ENCODE measurements at places on chromosomes 16 and 17.

DNA sequence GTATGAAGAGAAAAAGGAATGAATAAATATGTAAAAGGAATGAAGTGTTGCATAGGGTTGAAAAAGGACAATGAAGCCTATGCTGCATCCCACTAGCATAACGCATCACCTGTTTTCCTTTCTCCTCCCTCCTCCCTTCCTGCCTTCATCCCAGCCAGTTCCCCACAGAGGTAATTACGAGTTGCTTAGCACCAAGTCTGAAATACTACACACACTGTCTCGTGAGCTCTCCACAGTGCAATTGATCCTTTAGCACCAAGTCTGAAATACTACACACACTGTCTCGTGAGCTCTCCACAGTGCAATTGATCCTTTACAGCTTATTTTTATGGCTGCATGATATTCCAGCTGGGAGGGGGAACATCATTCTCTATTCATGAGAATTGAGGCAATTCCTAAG lies 1.1 kb upstream of the DRC7 start:
- DNase-seq, result no peak

DNA sequence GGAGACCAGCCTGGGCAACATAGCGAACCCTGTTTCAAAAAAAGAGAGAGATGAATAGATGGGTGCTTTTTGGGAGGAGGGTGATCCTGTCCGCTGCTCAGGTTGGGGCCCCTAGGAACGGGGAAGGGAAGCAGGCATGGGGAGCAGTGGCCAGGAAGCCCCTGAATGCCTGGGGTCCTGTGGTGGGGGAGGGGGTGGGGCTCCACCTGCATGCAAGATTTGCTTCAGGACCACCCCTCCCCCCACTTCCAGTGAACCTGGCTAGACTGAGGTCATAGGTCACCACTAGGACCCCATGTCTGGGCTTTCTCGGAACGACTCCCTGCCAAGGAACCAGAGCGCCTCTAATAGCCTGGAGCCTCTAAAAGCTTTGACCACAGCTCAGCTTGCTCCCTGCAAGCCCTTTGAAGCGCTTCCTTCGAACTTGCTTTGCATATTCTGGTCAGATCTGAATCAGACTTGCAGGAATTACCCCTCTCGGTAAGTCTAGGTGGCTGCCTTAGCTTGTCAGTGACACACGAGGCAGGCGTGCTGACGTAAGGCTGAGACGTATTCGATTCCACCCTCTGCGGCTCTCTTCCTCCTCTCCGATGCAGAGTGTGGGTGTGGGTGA lies 3.7 kb downstream of the SOCS3 start:
- no peak for DNase-seq

DNA sequence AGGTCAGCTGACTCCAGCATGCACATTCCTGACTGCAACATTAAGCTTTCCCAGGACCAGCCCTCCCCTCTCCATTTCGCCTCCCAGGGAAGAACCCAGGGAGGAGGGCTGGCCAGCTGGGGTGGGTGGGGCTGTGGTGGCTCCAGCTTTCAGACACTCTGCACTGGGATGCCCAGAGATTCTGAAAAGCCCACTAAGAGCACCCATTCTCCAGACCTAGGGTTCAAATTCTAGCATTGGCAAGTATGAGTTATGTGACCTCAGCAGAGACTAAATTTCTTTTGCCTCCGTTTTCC lies 7.8 kb downstream of the DLX3 start:
- no peak for DNase-seq

GRCh38 chr16:5381481-5381880 lies 283.9 kb upstream of the EEF2KMT start:
- DNase-seq, result no peak

- no peak for DNase-seq
Observed at GRCh38 chr17:58452738-58453137, 35.4 kb upstream of the RNF43 start.

- no peak for DNase-seq
Observed at GRCh38 chr17:81436294-81436849, 41.1 kb downstream of the BAHCC1 start.

DNA sequence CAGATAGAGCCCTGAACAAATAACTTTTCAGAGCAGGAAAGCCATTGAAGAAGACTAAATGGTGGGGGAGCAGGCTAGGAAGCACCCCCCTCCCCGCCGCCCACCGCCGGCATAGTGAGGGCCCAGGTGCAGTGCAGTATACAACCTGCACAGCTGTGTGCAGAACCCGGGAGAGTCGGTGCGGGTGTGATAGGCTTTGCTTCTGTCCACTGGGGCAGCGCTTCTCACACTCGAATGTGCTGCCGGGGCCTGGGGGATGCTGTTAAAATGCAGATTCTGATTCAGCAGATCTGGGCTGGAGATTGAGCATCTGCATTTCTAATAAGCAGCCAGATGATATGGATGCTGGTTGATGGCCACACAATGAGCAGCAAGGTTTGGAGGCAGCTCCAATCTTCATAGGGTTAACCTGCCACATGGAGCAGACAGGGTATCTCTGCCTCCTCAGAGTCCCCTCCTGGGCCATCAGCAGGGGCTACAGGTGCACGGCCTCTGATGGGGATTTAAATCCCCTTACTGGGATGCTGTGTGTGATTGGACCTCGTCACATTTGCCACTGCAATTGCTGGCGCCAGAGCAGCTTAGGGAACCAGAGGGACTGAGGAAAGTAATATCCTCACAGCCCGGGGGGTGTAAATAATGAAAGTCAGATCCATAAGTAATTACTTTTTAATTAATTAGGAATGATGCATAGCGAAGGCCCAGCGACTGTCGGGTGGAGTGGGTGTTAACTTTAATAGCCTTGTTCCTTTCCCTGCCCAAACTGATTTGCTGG lies 172.0 kb upstream of the RPL38 start:
- DNase-seq, result no peak

GRCh38 chr17:65235284-65235683 lies 98.1 kb downstream of the RGS9 start:
- no peak for DNase-seq

- DNase-seq, result peak; percentile 49
Observed at GRCh38 chr16:79601931-79602627, 1.5 kb upstream of the MAF start.

DNA sequence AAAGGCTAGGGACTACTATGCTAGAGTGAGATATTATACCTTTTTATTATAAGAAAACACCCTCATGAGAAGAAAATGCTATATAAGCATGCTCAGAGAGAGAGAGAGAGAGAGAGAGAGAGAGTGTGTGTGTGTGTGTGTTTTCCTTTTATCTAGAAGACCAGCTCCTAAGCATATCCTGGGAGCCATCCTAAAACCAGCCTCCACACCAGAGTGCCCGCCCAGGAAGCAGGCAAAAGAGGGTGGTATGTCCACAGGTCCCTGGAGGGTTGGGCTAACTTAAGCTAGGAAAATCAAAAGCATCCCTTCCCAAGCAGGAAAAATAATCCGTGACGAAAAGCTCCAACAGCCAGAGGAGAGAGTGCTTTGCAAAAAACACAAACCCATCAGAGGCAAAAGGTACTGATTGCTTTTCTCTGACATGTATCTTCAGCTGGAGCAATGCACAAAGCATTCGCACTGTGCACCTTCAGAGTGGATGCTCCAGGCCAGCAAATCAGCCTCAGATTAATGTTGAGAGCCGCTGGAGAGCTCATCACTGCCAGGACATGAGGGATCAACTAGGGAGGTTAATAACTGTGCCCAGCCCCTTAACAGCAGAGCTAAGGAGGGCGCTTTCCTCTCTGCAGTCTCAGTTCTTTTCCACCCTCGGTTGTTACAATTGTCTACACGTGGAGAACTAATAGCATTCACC lies 125.1 kb downstream of the SLC39A11 start:
- no peak for DNase-seq

- no peak for DNase-seq
Observed at GRCh38 chr16:19717314-19717713, 713 bp downstream of the KNOP1 start.

DNA sequence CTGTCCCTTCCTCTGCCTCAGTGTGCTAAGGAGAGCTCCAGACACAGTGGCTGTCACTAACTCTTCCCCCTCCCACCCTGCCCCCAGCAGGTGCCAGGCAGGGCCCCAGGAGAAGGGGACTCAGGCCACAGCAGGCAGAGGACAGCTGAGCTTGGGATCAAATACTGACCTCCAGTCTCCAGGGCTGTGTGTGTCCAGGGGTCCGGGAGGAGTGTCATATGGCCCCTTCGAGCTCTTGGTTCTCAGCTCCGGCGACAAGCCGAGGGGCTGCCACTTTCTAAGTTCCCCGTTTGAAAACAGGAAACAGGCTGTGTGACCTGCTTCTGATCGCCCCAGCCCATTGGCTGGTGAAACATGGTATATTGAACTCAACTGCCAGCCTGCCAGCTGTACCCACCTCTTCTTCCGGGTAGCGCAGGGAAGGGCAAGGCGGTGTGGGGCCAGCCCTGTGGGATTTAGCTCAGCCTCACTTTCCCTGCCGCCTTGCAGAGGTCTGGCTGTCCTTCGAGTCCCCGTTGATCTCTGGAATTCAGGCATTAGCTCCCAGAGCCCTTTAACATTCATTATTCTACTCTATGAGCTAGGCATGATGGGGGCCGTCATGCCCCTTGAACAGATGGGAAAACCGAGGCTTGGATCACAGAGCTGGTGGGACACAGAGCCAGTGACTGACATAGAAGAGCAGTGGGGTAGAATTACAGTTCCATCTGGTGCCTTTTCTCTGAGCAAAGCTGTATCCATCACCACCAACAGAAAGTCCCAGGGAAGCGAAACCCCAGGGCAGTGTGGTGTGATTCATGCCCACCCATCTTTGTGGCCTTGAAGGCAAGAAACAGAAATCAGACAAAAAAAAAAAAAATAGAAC lies at the start of gene SNX20:
Gene SNX20, minus strand, starts transcription at position 292 of the 865 bp plus-strand sequence. CDS start 3,786 bp downstream, outside the sequence.
- DNase-seq, result peak; percentile 72

- DNase-seq, result no peak
Observed at GRCh38 chr16:87483481-87483880, 9.3 kb downstream of the ZCCHC14 start.

- DNase-seq, result no peak
Observed at GRCh38 chr16:78677181-78677731, 577.8 kb downstream of the WWOX start.

- no peak for DNase-seq
Observed at GRCh38 chr17:74410001-74410443, 21.9 kb upstream of the GPRC5C start.

- no peak for DNase-seq
Observed at GRCh38 chr16:23670137-23670776, 8.4 kb upstream of the PLK1 start.

GRCh38 chr17:17387017-17387497 lies 83.9 kb downstream of the NT5M start:
- DNase-seq, result no peak

- DNase-seq, result no peak
Observed at GRCh38 chr16:81604960-81605383, 160.4 kb downstream of the CMIP start.

DNA sequence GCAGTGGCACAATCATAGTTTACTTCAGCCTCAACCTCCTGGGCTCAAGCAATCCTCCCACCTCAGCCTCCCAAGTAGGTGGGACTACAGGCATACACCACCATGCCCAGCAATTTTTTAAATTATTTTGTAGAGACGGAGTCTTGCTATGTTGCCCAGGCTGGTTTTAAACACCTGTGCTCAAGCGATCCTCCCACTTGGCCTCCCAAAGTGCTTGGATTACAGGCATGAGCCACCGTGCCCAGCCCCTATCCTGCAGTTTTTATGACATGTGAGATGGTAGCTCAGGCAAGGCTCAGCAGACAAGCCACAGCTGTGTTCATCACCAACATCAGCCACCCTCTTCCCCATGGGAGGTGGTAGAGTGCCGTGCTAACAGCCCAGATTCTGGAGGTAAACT lies 46.2 kb upstream of the TNRC6A start:
- DNase-seq, result no peak

DNA sequence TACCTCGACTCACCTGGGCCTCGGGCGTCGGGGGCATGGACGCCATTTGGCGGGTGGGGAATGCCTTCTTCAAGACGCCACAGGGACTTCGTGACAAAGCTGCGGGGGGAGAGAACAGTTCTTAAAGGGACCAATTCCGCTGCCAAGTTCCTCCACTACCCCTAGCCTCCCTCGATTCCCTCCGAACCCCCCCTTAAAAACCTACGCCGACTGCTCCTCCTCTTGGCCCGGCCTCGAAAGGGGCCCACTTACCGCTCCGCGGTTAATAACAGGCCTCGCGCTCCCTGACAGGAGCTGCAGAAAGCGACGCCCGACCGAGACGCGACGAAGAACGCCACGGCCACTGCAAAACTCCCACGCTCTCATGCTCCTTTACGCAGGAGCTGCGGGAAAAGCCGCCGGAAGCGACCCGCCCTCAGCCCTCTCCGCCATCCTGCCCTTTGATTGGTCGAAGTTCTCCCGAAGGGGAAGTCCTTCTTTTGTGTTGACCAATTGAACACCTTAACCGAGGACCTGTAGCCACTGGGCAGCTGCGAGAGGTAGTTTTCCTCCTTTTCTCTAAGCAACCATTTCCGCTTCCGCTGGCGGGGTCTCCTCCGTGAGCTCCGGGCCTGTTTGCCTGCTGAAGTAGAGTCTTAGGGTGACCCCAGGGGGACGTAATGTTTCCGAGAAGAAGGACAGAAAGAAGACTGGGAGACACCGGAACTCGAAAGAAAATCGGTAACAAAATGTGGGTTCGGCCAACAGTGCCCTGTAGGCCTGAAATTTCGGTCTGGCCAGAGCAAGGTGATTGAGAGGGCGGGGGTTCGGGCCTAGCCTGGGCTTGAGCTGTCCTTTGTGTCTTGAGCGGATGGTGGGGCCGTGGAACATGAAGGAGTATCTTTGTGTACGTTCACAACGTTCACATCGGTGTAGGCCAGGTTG lies at the start of the genes NAA60 and ZNF597:
Gene NAA60, plus strand, starts transcription at position 573 of the 924 bp plus-strand sequence. CDS start 32,548 bp downstream, outside the sequence.
Gene ZNF597, minus strand, starts transcription at position 397 of the 924 bp plus-strand sequence. Its CDS starts 351 bp downstream, at position 46.
- DNase-seq, result peak; percentile 83

- DNase-seq, result peak; percentile 85
Observed at GRCh38 chr17:78168242-78168902, at the start of gene SYNGR2. Gene SYNGR2 (plus strand): TSS chr17:78168581. CDS start chr17:78168617, 36 bp downstream.

DNA sequence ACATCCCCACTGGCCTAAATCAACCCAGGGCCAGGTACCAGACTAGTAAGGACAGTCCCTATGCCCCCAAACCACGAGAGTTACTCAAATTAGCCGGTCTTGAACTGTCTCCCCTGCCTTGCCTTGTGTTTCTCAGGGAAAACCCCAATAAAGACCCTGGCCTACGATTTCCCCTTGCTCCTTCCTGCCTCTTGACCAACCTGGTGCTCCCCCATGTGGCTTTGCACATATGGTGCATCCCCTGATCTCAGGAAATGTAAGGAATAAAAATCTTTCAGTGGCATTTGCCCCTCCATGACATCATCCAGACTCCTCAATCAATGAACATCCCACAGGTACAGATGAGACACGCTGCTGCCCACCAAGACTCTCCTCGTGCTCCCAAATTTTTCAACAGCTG lies 87.9 kb downstream of the ZNF18 start:
- DNase-seq, result no peak

- no peak for DNase-seq
Observed at GRCh38 chr16:86395477-86395876, 114.8 kb upstream of the FOXF1 start.

GRCh38 chr17:59365383-59365981 lies 34.0 kb downstream of the YPEL2 start:
- DNase-seq, result peak; percentile 40

DNA sequence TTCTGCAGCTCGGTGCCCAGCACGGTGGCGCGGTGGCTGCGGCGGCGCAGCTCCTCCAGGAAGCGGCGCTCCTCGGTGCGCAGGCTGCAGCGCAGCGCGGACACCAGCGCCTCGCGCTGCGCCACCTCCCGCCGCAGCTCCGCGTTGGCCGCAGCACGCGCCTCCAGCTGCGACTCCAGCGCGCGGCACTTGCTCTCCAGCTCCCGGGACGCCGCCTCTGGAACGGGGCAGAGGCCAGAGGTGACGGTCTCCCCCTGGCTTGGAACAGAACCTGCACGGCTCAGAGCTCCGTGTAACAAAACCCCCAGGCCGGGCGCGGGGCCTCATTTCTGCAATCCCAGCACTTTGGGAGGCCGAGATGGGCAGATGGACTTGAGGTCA lies 13.2 kb upstream of the CLUH start:
- no peak for DNase-seq

- DNase-seq, result no peak
Observed at GRCh38 chr16:19822533-19822932, 62.1 kb downstream of the GPRC5B start.
